ENCODE measurements at places on chromosomes 4 and X.

DNA sequence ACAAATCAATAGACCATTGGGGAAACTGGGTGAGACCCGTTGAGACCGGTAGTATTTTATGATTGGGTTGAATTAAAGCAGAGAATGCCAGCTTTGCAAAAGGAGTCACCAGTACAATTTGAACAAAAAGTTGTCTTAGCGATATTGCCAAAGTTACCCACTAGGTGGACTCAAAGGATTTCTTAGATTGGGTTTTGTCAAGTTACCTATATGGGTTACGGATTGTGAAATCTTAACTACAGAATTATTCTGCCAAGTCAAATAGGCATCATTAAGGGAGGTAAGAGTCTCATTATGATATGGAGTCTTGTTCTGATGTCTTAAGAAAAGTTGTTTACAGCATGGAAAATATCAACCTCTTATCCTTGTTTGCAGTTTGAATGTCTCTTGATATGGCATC, 15.0 kb upstream of the CT47A1 start:
- DNase-seq: no peak

DNA sequence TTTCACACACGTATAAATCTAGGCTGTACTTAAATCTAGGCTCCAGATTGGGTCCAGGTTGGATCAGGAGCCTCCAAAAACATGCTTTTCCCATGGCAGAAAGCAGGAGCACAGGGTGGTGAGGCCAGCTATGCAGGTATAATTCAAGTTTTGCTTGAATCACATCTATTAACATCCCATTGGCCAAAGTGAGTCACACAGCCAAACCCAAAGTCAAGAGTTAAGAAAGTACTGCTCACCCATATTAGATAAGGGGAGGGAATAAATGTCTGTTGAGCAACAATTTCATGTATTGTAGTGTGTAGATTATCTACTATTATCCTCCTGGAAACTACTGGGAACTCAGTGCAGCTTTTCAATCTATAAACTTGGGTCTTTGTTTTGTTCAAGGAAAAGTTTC, 12.8 kb downstream of the SUPT20HL2 start:
- no peak for DNase-seq

DNA sequence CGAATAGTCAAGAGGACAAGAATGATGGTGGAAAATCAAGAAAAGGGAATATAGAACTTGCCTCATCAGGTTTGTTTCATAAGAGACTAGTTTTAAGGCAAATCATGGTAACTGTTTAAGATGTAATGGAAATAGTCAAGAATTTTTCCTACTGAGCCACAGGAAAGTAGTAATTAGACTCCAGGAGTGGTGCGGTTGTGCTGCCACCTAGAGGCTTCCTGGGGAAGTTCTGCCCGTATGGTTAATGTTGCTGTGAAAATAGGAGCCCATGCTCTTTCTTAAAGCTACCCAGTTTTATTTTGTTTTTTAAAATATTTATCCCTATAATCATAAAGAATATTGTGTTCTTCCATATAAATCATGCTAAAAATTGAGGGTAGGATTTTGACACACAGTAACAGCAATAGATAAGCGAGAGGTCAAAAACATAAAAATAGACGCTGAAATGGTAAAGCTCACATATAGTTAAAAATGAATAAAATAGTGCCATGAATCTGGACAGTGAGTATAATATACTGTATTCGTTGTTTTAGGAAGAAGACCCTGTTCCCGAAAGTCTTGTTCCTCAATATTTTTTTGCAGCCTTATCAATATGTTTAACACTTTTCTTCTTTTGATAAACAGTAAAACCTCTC, 87.0 kb downstream of the PHOX2B start:
- DNase-seq: no peak

DNA sequence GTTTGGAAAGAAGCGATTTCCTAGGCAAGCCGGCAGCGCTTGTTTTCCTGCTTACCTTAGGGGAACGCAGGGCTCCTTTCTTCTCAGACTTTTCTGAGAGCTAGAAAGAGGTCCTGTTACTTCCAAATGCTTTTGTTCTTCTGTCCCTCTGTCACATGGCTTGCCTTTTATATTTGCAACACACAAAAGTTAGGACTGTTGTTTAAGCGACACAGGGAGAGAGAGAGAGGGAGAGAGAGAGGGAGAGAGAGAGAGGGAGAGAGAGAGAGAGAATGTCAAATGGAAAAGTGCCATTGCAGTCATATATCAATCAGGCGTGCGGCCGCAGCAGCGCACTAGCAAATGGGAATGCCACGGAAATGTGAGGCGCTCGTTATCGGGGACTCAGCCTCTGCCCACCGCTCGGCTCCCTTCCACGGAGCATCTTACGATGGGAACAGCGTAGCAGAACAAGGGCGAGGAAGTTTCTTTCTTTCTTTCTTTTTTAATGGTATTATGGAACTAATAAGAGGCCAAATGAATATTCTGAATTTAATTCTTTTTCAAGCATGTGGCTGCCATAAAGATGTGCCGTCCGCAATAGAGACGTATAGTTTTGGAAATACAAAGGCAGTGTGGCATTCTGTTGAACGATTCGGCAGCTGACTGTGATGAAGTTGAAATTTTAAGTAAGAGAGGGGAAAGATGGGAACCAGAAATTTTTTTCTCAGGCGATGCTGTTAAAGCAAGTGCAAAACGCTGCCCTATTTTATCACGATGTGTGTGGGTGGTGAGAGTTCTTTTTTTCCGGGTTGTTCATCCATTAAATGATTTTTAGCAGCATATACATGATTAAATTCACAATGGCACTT, at the start of gene NDP:
NDP (minus strand) TSS at position 142 of the 851 bp plus-strand sequence. CDS start 14,745 bp downstream, outside the sequence.
- DNase-seq: no peak

- no peak for DNase-seq
Observed at GRCh38 chr4:21134994-21135393, 434.7 kb downstream of the PACRGL start.

- no peak for DNase-seq
Observed at GRCh38 chrX:52544147-52544840, 27.4 kb upstream of the XAGE1B start.

DNA sequence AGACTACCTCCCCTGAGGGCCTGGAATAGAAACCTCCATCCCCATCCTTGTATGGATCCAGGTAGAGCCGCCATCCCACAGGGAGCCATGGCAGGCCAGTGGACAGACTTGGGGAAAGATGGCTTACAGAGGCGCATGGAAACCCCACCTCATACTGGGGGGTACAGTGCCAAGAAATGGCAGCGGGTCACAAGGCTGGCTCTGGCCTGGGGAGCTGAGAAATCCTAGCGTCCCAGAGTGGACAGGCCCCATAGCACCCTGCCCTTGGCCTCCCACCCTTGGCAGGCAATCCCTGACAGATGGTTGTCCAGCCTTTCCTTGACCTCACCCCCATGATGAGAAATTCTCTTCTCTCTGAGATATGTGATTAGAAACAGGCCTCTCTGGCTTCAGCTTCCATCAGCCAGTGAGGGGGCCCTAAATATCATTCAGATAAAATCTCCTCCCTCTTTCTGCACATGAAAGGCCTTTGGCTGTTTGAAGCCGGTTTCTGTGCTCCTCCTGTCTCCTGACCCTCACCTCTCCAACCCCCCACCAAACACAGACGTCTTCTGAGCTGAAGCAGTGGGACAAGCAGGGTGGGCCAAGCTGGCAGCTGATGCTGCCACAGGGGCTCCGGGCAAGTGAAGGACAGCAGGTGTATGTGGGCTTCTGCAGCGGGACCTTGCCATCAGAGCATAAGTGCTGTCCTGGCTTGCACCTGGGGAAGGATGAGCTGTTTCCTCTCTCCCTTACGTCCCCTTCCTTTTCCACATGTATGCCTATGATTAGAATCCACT, 204.4 kb upstream of the MAMLD1 start:
- no peak for DNase-seq

- DNase-seq: no peak
Observed at GRCh38 chrX:137171626-137172025, 137.8 kb upstream of the GPR101 start.

DNA sequence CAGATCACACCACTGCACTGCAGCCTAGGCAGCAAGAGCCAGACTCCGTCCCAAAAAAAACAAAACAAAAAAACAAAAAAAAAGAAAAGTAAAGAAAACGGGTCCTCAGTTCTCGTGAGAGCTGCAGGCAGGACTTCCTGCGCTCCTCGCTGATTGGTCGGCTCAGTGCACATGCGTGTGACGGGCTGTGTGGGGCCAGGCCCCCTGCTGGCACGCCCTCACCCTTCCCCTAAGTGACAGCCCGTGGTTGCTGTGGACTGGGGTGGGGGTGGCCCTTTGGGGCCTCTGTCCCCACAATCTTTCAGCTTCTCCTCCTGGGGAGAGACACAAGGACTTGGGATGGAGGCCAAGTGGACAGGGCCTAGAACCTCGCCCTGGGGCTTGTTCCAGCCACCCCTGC, at the start of gene FAM9B:
FAM9B (minus strand) TSS at position 139 of the 400 bp plus-strand sequence. CDS start 1,141 bp downstream, outside the sequence.
- no peak for DNase-seq

DNA sequence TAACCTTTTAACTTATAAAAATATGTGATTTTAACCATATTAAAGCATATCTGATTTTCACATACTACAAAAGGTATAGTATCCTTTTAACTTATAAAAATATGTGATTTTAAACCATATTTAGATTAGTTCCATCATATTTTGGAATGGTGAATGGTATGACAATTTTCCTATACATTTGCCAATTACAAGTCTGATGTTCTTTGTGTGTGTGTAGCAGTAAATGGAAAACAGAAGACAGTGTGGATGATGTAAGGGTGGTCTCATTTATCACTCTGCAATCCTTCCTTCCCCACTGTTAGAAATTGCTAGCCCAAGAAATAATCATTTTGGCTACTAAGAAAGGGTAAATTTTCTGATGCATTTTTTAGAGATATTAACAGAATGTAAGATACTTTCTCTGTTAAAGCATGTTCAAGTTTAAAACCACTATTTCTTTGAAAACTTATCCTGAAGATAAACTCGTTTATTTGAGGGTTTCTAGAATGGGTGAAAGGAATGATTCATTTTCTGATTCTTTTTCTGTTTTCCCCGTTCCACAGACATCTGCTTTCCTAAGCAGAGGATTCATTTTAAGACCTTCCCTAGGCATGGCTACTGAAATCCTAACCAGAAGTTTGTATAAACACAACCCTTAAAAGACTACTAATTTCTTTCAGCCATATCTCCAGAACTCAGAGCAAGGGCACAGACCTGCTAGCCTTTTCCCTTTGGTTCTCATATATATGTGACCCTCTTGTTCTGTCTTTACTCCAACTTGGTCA, 21.0 kb downstream of the NUDT6 start:
- no peak for DNase-seq

GRCh38 chrX:100812216-100813158, 7.7 kb upstream of the CSTF2 start:
- DNase-seq: no peak

DNA sequence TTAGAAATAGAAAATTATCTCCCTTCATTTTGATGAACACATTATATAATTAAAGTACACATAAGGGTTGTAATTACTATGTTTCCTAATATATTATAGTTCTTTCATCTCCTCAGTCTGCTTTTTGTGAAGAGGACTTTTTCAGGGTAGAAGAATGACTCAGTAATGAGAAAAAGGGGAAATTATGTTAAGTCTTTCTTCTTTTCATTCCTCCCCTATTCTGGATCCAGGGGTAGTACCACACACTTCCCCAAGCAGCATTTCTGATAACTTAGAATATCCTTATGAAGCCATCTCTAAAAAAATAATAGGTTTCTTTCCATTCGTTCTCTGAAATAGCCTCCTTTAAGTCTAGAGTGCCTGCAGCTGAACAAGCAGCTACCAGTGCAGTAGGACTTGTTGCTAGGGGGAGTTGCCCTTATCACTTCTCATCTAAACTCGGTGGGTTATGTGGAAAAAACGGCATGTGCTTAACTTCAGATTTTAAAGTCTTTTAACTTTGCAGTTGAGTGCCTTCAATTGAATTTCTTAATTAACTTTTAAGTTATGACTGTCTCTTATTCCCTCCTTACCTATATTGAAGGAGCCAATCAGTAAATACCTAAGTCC, 184.8 kb downstream of the ARHGAP24 start:
- no peak for DNase-seq

DNA sequence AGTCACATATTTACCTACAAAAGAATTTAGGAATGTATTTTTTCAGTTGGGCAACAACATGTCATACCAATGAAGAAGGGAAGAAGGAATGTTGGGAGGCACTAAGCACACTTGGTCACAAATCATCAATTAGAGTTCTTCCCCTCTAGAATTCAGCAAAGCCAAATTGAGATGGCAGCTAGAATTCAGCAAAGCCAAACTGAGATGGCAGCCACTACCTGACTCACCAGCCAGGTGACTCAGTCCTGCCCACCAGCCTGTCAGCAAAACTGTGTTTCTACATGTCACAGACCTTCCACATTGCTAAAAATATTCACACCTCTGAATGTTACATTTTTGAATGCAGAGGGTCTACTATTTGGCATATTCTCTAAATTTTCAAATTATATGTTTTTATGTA, 63.2 kb upstream of the NOCT start:
- DNase-seq: no peak

DNA sequence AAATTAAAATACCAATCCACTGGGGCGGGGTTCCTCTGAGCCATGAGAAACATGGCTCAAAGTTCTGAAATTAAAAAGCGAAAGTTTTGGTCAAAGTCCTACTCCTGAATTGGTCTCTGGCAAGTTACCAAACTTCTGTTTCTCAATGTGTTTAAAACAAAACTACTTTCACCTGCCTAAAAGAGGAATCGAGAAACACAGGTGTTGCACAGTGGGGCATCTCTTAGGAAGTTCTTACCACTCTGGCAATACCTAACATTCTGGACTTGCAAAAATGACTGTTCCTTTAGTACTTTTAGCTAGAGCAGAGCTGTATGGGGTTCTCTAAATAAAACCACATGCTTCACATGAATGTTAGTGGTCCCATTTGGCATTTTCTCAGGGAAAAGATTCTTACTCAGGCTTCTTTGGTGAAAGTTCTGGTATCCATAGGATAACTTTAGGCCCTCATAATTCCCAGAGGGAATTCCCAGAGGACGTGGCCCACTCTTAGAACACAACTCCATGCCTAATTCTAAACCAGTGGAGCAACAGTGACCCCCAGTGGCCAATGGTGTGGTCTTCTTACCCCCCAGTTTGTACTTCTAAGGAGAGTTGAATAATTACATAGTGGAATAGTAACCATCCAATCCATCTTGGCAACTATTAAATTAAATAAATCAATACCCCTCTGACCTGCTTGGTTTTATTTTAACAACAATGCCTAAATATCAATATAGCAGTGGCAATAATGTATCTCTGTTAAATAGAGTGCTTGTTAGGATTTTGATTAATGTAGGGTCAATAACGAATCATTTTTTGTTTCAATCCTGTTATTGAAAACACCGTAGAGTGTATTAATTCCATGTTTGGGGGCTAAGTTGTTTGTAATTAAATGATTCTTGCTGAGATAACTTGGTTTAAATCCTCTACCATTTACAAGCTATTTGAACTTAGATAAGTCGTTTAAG, 21.9 kb downstream of the BMP3 start:
- DNase-seq: peak; percentile 34

- DNase-seq: no peak
Observed at GRCh38 chrX:134670134-134670924, 12.1 kb upstream of the PLAC1 start.

GRCh38 chr4:149708513-149709130, 107.0 kb downstream of the IQCM start:
- DNase-seq: no peak
